Left colon (tissue), 2 donors: ENCODE measurements at places on chromosomes 16 and 17. TPM values are rescaled to one million over a fixed set of nuclear protein-coding genes. Genes with fewer than 3 reads are reported as not detected.
A peak's percentile ranks its signal among the peaks of the same experiment; 100 is the strongest.

The BCL6B gene
- total RNA-seq, result 2.0 TPM

The SLFN5 gene
- 12.8 TPM for total RNA-seq

The TOX3 gene
- total RNA-seq, result 47.8 TPM

The DHX58 gene
- 10.8 TPM for total RNA-seq

The RASL10B gene
- not detected for total RNA-seq

The NUFIP2 gene
- total RNA-seq, result 47.2 TPM

The SLC22A31 gene
- total RNA-seq, result 0.34 TPM

The ABAT gene
- total RNA-seq, result 9.2 TPM

The KRT222 gene
- total RNA-seq, result 0.27 TPM

The PRSS22 gene
- 12.9 TPM for total RNA-seq

The NPB gene
- total RNA-seq, result 0.11 TPM

The GLP2R gene
- 11.9 TPM for total RNA-seq

The C16orf96 gene
- total RNA-seq, result 0.11 TPM

The PRM1 gene
- not detected for total RNA-seq

The UMOD gene
- not detected for total RNA-seq

DNA sequence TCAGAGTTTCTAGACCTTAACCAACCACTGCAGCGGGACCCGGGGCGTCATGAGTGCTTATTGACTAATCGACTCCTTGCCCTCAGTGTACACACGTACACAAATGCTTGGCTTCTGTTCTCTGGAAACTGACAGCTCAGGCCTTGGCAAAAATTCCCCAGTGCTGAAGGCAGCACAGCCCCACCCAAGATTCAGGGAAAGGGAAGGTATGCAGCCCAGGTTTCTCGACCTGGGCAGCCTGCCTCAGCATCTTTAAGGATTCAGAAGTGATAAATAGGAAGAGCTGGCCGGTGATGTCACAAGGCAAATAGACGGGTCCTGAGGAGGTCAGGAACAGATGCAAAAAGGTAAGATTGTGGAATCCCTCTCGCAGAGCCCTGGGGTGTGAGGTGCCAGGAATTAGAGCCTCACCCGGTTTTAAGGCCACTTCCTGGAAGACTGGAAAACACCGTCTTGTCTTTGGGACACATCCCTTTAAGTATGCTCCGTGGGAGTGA, 9.0 kb upstream of the CDH3 start:
- DNase-seq, result no peak

GRCh38 chr16:49601576-49601975, 228.0 kb downstream of the C16orf78 start:
- DNase-seq, result no peak

GRCh38 chr17:1592751-1593629, 30.4 kb upstream of the PITPNA start:
- DNase-seq, result peak; percentile 91

DNA sequence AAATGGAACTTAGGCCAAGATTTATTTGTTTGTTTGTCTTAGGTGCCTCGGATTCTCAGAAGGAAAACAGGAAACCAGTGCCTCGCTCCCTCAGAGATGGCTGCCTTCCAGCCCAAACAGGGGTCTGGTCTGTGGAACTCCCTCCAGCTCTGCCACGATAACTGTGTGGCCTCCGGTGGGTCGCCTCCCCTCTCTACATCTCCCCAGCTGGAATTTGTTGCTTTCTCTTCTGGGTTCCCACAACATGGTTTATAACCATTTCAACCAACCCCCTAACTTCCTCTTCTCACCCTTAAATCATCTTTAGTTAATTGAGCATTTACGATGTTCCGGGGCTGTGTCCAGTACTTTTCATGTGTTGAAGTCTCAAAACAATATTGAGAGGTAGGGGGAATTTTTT, 30.9 kb upstream of the PLLP start:
- no peak for DNase-seq

- peak; percentile 72 for DNase-seq
Measured at GRCh38 chr17:75864448-75864871, 9.3 kb upstream of the WBP2 start.

DNA sequence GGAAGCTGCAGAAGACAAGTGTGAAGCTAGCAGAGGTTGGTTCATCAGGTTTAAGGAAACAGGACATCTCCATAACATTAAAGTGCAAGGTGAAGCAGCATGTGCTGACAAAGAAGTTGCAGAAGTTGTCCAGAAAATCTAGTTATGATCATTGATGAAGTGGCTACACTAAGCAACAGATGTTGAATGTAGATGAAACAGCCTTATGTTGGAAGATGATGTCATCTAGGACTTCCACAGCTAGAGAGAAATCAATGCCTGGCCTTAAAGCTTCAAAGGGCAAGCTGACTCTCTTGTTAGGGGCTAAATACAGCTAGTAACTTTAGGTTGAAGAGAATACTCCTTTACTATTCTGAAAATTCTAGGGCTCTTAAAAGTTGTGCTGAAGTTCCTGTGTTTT, 340.2 kb upstream of the SOX9 start:
- no peak for DNase-seq

DNA sequence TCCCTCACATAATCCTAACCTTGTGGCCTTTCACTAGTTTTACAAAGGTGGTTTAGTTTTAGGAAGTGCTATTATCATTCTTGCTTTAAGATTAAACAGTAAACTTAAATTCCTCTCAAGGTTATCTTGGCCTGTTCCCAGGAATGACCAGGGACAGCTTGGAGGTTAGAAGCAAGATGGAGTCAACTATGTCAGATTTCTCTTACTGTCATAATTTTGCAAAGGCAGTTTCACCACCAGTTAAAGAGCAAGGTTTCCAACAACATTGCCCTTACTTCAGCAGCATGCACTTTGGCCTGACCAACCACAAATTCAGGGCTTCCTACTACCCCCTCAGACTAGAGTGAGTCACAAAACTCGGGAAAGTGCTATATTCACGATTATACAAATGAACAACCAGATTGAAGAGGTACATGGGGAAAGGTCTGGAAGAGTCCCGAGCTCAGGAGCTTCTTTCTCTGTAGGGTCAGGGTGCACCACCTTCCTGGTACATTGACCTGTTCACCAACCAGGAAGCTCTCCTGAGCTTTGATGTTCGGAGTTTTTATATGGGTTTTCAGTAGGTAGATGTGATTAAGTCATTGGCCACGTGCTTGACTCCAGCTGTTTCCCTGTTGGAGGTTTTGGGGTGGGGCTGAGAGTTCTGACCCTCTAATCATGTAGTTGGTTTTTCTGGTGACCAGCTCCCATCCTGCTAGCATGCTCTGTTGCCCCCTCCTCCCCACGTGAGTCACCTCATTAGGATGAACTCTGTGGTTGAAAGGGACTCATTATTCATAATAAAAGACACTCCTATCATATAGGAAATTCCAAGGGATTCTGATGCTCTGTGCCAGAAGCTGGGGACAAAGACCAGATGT, 19.4 kb downstream of the RHOT1 start:
- no peak for DNase-seq

- peak; percentile 88 for DNase-seq
Measured at GRCh38 chr17:27871407-27871806, 21.8 kb downstream of the LYRM9 start.

GRCh38 chr17:45052052-45052772, 780 bp upstream of the DCAKD start:
- DNase-seq, result peak; percentile 51

DNA sequence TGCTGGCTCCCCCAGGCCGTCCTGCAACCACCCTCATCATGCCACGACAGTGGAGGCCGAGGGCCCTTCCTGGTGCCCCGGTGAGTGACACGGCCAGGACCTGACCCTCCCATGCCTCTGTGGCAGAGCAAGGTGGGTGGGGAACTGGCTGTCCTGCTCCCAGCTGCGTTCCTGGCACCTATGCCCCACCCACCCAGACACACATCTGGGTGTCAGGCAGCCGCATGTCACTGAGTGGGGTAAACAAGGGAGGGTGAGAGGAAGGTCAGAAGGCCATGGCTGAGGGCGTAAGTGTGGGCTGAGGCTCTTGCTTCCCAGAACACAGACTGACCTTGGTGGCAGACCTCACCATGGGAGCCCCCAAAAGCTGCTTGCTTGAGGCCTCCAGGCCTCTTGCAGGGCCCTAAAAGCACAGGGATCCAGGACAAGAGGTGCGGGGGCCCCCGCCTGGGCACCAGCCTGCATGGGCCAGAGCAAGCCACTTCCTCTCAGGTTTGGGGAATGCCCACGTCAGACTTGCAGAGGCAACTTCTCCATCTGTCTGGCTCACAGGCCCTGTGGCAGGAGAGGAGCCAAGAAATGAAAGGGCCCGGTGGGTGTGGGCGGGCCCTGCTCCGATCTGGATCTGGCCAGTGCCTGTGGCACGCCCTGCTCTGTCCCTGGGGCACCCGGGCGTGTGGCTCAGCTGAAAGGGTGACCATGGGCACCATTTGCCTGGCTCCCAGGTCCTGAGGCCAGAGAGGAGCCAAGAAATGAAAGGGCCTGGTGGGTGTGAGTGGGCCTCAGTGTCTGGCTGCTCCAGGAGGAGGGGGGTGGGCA, 3.9 kb upstream of the CCDC57 start:
- peak; percentile 83 for DNase-seq

GRCh38 chr17:42673885-42674754, 2.7 kb downstream of the PLEKHH3 start:
- DNase-seq, result peak; percentile 62

DNA sequence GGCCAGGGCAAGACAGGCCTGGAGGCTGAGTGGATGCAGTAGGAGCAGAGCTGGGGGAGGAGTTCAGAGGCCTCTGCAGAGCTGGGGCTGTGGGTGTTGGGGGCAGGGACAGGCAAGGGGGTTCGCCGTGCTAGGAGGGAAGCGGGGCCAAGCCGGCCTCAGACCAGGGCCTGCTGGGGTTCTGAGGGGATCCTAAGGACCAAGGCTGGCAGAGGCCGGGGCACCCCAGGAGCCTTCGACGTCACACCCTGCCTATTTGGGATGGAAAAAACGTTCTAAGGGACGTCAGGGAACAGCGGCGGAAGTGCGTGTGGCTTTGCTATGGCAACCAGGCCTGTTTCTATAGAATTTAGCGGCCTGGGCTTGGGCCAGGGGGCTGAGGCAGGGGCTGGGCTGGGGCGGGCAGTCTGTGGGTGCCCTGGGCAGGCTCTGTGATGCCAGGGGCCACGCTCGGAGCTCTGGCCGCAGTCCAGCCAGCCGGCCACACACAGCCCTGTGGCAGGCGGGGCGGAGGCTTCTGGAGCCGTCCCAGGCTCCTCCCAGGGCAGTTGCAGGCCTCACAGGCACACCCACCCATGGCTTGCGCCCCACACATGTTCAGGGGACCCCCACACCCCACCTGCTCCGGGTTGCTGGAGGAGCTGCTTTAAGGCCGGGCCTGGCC, 3.7 kb downstream of the TRAF7 start:
- DNase-seq, result peak; percentile 66

- no peak for DNase-seq
Measured at GRCh38 chr17:54368906-54369305, 531.7 kb upstream of the TOM1L1 start.

- no peak for DNase-seq
Measured at GRCh38 chr16:50046853-50047252, 18.9 kb upstream of the HEATR3 start.

- DNase-seq, result no peak
Measured at GRCh38 chr16:57637424-57637823, 9.0 kb downstream of the ADGRG1 start.

- DNase-seq, result peak; percentile 91
Measured at GRCh38 chr17:7922845-7923628, 6.6 kb downstream of the KCNAB3 start.

- no peak for DNase-seq
Measured at GRCh38 chr16:27840311-27841060, 223.0 kb downstream of the GSG1L start.

DNA sequence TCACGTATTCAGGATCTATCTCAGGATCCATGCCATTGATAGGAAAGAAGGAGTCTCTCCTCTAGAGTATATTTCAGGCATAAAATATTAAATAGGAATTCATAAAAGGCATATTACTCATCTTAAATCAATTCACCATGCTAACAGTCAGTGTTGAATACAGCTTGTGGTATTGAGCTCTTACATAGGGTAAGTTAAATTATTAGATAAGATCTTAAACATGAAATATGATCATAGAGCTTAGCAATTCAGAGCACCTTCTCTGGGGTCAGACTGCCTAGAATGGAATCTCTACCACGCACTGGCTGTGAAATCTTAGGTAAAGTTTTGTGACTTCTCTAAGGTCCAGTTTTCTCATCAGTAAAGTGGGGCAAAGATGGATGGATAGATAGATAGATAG, 20.7 kb downstream of the MARCHF10 start:
- no peak for DNase-seq

DNA sequence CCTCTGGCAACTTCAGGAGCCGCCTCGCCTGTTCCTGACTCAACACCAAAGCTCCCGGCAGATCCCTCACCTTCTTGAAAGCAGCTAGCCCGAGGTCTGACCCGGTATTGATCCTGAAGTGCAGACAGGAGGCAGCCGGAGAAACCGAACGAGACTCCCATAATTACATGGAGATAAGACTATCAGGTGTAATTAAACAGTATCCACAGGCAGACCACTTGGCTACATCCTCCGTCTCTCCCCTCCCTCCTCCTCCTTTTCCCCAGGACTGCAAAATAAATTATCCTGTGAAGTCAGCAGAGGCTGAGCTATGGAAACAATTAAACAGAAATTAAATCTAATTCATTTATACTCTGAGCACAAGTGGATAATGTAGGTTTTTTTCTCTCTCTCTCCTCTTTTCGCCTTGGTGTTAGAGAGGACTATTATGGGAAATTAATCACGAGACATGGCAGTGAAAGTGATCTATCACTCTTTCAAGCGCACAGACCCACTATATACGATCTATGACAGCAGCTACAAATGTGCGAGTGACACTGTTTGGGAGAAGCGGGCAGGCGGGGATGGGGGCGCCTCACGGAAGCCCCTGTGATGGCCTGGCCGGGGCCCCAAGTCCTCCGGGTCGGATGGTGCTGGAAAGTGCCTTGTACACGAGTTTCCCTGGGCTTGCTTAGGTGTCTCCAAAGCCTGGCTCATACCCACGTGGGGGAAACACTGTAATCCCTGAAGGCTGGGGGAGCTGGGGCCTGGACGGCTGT, 92.8 kb downstream of the RBFOX3 start:
- no peak for DNase-seq

- DNase-seq, result no peak
Measured at GRCh38 chr16:79768276-79768970, 167.9 kb upstream of the MAF start.

DNA sequence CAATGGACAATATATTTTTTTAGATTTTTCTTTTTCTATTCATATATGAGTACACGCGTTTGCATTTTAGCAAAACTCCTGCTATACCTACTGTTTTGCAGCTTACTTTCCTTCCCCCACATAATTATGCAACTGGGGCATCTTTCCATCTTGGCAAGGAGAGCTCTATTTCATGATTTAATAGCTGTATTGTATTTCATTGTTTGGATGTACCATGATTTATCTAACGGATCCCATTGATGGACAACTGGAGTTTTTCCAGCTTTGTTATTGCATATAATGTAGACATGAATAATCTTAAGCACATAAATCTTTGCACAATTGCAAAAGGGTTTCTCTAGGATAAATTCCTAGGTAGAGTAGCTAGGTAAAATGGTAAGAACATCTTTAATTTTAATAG, 133.9 kb downstream of the PITPNC1 start:
- no peak for DNase-seq

GRCh38 chr16:88526008-88526905, 43.9 kb upstream of the ZC3H18 start:
- DNase-seq, result no peak
